Activated CD4-positive, CD25-positive, alpha-beta regulatory T cell (primary cell): ENCODE measurements at places on chromosomes 11 and 22.

- no peak for DNase-seq
Observed at GRCh38 chr22:41300661-41301060, 664 bp upstream of the ZC3H7B start.

- no peak for DNase-seq
Observed at GRCh38 chr11:131889146-131889577, 518.7 kb downstream of the NTM start.

GRCh38 chr22:30385942-30386341, 1.3 kb downstream of the RNF215 start:
- no peak for DNase-seq

DNA sequence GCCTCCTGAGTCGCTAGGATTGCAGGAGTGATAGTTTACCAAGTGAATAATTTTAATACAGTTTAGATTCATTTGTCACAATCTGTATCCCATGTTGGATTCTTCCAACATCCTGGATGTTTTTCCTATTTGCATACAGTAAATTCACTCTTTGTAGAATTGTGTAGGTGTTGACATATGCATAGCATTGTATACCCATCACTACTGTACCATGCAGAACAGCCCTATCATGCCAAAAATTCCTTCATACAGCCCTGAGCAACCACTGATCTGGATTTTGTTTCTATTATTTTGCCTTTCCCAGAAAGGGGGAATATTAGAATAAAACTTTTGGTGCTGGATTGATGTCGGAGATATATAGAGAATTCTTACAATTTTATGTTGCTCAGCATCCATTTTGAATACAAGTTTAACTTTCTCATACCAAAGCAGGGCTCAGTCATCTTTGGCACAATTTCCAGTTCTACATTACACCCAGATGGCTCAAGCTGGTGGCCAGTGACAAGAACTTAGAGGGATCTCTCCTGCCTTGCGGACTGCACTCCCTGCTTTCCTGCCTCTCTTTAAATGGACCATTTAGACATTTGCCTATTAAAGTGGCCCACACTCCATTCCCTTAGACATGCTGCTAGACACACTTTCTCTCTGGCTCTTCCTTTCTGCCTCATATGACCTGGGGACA, 45.4 kb upstream of the CFAP300 start:
- no peak for DNase-seq

DNA sequence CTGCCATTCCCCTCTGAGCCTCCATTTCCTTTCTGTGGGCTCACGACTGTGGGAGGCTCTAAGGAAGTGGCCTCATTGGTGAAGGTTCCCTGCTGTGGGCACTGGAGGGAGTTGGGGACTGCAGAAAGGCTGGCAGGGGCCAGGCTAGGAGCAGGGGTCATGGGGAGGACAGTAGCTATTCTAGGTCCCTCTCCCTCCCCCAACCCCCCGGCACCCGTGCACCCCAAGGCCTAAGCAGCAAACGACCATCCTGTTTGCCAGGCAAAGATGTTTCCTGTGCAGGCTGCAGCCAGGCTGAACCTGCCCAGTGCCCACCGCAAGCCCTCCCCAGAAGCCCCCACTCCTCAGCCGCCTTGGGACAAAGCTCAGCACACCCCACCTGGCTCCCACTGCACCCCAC, 189.4 kb downstream of the MN1 start:
- no peak for DNase-seq
